Stimulated activated CD4-positive, alpha-beta T cell treated with anti-CD3 and anti-CD28 coated beads, Interleukin-1b, Interleukin-23, amount 100 ng/mL, for 1 hour (primary cell): ENCODE measurements at places on chromosomes 6 and 20.

DNA sequence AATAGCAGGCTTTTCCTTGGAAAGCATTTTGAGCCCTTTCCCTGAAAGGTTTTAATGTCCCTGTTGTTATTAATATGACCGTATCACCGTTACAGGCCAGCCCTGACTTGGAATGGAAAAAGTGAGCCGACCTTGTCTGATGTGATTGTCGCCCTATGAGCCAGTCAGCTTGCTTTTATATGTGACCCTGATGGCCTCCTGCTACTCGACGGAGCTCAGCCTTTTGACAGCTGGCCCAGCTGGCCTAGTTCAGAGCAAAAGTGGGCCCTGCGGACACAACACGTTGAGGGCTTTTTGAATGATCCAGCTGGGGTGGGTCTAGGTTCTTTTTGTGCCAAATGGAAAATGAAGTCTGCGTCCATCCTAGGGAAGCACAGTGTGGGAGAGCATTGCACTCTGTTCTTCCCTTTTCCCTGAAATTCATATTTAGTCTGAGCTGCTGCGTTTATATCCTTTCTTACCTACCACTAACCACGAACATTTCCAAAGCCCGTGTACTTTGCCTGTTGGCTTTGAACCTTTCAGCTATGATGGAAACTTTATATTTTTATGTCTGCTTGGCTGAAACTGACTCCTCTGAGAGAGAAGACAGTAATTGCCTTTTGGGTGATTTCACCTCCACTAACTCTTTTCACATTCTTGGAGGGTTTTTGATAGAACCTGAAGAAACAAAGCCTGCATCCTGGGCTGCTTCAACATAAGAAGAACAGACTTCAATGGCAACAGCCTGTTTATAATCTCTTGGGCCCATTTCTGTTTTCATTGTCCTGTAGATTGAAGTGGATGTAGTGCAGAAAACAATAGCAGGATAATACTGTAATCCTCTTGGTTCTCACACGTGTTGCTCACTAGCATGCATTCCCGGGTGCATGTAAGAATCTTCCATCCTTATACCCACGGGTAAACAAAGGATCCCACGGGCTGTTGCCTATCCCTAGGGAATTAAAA lies 121.8 kb upstream of the HDGFL1 start:
- DNase-seq: no peak

GRCh38 chr6:163679753-163680152 lies 265.2 kb downstream of the QKI start:
- DNase-seq: no peak

DNA sequence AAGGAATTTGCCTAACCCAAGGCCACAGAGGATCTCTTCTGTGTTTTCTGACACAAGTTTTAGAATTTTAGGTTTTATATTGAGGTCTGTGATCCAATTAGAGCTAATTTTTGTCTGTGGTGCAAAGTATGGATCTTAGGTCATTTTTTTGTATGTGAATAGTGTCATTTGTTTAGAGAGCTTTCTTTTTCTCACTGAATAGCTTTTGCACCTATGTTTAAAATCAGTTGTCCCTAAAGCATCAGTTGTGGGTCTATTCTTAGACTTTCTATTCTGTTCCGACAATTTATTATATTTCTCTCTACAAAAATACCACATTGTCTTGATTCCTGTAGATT lies 341 bp upstream of the MCM9 start:
- no peak for DNase-seq

GRCh38 chr6:138673346-138674014 lies 100.1 kb upstream of the CCDC28A start:
- DNase-seq: no peak

GRCh38 chr6:106882138-106882537 lies 92.4 kb downstream of the CD24 start:
- no peak for DNase-seq

DNA sequence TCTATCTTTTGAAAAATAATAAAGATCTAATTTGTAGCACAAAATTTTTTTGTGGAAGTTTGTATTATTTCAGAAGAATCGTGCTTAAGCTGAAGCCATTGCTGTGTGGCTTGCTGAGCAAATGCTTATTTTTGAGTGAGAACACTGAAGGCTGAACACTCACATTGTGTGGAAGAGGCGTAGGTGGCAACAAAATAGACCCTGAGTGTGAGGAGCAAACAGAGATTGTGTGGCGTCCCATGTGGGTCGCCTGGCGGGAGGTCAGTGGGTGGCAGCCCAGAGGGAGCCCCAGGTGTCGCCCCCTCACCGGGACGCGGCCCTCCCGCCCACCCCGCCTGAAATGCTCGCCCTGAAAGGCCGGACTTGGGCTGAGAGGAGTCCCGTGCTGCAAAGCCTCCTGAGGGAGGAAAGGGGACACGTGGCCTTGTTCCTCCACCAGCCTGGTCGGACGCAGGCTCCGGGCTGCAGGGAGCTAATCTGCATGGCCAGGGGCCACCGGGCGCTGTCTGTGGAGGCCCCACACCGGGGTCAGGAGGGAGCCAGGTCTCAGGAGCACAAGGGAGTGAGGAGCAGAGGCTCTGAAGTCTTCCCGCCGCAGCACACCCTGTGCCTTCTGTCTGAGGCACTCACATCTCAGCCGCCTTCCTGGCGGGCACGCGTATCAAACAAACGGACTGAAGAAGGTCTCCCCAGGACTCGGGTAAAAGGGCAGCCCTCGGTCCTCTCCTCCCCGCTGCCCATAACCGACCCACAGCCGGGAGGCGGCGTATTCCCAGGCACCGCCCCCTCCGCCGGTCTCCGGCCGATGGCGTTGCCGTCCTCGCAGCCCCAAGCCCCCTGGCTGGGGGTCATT lies 15.9 kb downstream of the DDO start:
- DNase-seq: no peak

GRCh38 chr6:88871498-88871897 lies 91.9 kb downstream of the RNGTT start:
- no peak for DNase-seq

DNA sequence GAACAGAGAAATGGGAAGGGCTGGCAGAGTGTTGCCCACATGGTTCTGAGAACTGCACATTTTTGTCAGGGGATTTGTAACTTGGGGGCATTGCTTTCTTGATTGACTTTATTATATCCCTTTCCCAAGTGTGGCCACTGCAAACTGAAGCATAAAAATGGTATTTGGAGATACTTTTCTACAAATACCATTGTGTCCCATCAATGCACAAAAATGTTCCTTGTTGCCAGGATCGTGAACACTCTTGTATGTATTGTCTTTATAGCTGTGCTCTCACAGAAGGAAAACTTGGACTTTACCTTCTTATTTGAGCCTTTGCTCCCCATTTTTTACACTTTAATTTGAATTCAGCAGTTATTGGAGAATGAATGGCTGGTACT lies 57.1 kb upstream of the C20orf144 start:
- no peak for DNase-seq

DNA sequence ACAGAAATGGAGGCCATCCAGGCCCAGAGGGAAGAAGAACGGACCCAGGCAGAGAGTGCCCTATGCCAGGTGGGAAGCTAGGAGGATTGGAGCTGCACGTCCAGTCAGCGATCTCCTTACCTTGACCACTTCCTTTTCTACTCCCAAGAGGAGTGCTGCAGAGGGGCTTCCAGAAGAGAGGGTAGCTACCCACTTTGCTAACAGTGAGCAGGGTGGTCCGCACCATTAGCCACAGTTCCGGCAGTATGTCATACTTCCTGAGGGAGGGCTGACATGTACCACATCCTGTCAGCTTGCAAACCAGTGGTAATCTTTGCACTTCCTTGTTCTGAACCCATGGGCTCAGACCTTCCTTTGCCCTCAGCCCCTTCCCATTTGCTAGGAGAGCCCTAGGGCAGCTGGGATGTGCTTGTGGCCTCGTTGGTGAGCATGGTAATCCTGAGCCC lies 35.4 kb downstream of the CEP250 start:
- peak; percentile 11 for DNase-seq

DNA sequence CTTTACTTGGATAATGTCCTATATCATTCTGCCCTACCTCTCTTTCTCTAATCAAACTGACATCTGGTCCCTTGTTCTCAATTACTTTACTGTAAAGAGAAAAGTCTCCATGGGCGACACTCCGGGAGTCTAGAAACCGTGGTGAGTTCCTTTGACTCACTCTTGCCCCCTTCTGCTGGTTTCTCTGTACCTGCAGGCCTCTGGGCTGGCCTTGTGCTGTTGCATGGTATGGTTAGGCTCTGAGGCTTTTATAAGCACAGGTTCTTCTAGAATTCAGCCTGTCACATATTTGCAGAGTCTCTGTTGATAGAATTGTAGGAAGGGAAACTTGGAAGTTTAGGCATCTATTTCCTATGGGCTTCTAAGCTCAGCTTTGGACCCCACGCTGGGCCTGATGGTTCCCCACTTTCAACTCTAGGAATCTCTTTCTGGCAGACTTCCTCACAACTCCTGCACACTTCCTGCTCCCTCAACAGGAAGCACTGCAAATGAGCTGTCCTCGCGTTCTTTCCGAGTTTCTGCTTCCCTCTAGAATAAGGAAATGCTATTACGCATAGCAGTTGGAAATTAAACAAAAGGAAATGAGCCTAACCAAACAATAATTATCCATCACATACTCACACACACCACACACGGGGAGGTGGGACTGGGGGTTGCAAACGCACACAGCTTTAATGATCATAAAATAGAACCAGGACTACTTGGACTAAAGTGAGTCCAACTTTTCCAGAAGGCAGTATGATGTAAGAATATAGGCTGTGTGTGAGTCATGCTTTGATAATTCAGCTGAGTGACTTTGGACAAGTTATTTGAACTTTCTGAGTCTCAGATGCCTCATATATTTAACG lies 683.3 kb downstream of the QKI start:
- no peak for DNase-seq

DNA sequence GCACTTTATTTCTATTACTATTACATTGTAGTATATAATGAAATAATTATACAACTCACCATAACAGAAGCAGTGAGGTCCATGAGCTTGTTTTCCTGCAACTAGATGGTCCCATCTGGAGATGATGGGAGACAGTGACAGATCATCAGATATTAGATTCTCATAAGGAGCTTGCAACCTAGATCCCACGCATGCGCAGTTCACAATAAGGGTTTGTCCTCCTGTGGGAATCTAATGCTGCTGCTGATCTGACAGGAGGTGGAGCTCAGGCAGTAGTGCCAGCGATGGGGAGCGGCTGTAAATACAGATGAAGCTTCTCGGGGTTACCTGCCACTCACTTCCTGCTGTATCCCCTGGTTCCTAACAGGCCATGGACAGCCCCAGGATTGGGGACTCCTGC lies 139.5 kb upstream of the TCF21 start:
- DNase-seq: no peak

DNA sequence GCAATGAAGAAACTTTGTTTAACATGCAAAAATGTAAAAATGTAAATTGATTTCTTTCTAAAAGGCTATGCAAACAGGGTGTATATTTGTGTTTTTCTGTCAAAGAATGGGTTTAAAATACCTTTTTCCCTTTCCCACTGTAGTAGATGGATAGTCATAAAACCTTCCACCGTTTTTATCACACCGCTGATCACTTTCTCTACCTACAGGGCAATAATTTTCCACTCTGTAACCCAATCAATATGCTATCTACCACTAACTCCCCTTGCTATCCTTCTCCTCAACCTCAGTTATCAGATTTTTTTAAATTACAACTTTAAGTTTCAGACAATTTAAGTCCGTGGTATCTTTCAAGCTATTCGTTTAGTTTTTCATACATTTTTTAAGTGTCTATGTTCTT lies 91.4 kb upstream of the ARID1B start:
- DNase-seq: no peak

DNA sequence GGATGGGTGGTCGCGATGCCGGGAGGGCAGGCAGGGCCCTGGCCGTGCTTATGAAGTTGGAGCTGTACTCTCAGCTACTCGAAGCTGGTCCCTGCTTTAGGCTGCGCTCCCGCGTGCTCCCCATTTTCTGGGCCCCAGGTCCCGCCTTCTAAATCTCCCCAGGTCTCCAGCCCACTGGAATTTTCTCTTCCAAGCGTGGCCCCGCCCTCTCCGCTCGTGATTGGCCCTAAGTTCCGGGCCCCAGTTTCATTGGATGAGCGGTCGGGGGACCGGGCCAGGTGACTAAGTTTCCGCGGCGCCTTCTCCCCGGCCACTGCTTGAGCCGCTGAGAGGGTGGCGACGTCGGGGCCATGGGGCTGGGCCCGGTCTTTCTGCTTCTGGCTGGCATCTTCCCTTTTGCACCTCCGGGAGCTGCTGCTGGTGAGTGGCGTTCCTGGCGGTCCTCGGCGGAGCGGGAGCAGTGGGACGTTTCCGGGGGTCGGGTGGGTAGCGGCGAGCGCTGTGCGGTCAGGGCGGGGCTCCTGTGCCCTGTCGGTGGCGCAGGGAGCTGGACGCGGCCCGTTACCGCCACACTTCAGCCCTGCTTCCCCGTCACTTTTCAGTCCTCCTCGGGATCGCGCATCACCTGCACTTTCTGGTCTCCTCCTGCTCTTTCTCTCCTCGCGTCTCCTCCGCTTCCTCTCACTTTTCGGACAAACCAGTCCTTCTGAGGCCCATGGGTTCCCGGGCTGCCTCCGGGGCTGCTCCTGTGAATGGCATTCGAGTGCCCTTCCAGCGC lies at the start of gene MICA:
Gene MICA (plus strand): TSS at position 313 of the 778 bp plus-strand sequence. CDS start 38 bp downstream, at position 351.
- DNase-seq: peak; percentile 52

GRCh38 chr20:64167676-64168075 lies 3.4 kb downstream of the MYT1 start:
- DNase-seq: no peak

DNA sequence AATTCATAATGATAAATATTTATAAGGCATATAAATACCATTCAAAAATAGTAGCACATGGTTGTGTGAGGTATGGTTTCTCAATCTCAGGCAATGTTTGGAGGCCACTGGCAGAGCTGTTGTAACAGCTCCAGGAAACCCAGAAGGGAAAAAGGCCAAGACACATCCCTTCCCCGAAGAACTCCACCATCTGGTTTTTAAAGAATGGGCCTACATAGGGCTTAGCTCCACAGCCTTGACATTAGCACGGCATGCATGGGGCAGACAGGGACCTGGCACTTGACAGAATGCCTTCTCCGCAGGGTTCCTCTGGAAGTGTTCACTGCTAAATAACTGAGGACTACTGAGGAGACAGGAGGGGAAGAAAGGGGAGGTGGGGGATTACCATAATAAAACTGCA lies 16.1 kb upstream of the FOXO3 start:
- no peak for DNase-seq

- no peak for DNase-seq
Measured at GRCh38 chr20:11352041-11352440, 565.7 kb upstream of the BTBD3 start.

- DNase-seq: no peak
Measured at GRCh38 chr20:10984294-10984693, 310.5 kb upstream of the JAG1 start.
